Endothelial cell (in vitro differentiated cells): ENCODE measurements at places on chromosomes 1 and 21. TPM values are rescaled to one million over a fixed set of nuclear protein-coding genes. Genes with fewer than 3 reads are reported as not detected.
A peak's percentile ranks its signal among the peaks of the same experiment; 100 is the strongest.

The FCAMR gene
- total RNA-seq, result not detected

DNA sequence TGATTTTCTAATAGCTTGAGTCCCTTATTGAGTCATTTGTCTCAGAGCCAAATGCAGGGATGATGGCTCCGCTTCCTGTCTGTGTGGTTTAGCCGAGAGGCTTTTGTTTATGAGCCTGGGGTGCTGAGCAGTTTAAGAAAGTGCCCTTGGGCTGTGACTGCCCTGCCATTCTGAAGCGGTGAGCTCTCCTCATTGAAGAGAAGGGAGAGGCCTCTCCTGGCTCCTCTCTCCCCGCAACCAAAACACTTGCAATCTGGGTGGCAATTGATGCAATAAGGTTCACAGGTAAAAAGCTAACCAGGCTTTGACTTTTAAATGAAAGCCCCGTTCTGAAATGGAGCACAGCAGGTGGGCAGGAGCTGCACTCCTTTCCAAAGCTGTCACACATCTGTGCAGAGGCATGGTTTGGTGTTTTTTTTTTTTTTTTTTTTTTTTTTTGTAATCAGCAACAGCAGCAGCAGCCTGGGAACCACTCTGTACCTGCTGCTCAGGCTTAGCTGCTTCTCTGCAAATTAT lies 403.7 kb downstream of the SIPA1L2 start:
- DNase-seq, result peak; percentile 5

DNA sequence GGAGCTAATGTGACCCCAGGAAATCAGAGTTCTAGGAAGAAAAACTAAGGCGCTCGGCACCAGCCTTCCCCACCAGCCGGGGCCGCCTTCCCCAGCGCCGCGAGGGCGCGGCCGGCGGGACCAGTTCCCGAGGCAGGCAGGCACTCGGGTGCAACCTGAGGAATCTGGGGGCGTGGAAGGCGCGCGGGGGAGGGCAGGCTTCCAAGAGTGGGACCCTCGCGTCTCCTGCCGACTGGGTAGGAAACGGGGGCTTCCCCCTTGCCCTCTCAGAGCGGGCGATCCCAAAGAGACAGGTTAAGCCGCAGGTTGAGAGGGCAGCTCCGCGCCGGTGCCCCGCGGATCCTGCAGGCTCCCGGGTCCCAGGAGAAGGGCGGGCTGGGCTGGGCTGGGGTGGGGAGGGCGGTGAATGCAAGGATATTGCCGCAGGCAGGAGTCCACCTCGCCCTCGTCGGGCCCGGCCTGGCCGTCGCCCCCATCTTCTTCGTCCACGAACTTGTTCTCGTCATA lies 431 bp downstream of the ARPC5 start:
- peak; percentile 61 for DNase-seq

- no peak for DNase-seq
Measured at GRCh38 chr1:58709540-58710175, 9.8 kb upstream of the MYSM1 start.
